NCI-H226 (cell line): ENCODE measurements at places on chromosomes 12 and 14.
A peak's percentile ranks its signal among the peaks of the same experiment; 100 is the strongest.

DNA sequence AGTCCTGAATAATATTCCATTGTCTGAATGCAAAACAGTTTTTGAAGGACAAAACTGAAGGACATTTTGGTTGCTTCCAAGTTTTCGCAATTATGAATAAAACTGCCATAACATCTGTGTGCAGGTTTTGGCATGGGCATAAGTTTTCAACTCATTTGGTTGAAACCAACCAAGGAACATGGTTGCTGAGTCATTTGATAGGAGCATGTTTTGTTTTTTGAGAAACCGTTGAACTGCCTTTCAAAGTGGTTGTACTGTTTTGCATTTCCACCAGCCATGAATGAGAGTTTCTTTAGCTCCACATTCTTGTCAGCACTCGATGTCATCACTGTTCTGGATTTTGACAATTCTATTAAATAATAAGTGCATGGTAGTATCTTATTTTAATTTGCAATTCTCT is 23.0 kb upstream of the GSG1 start:
- no peak for DNase-seq

DNA sequence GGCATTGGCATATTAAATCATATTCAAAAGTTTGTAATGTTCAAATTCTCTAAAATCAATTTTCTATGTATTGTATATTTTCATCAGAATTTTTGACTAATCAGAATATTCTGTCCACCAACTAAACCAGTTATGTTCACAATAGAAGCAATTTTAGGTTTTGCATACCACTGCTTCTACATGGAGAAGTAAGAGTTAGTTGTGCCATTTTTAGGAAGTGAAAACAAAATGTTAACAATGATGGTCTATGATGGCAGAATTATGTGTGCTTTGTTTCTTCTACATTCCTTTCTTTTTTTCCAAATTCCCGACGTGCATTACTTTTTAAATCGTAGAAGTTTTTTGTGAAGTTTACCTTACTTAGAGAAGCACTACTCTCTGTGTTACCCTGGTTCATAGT is 29.5 kb downstream of the ABHD12B start:
- no peak for DNase-seq

DNA sequence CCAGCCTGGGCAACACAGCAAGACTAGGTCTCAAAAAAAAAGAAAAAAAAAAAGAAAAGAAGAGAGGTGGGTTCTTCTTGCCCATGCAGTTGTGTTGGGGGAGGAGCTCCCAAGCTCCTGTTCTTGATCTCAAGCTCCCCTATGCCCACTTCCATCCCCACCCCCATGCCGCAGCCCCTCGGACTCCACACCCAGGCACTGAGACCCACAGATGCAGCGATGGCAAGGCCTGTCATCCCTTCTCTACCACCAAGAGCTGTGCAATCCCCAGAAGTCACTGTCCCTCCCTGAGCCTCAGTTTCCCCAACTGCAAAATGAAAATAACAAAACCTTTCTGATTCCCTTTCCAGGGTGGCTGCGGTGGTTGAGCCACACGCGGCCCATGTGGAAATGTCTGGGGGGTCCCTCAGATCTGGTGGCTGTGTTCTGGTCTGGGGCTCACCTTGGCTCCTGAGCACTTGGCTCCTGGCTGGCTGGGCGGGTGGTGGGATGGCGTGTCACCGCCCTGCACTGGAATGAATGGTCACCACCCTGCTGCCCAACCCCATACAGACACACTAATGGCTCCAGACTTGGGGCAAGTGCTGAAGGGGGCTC is 22.6 kb upstream of the KIF26A start:
- no peak for DNase-seq

- DNase-seq, result no peak
Measured at GRCh38 chr12:26422839-26423398, 227.5 kb downstream of the SSPN start.

DNA sequence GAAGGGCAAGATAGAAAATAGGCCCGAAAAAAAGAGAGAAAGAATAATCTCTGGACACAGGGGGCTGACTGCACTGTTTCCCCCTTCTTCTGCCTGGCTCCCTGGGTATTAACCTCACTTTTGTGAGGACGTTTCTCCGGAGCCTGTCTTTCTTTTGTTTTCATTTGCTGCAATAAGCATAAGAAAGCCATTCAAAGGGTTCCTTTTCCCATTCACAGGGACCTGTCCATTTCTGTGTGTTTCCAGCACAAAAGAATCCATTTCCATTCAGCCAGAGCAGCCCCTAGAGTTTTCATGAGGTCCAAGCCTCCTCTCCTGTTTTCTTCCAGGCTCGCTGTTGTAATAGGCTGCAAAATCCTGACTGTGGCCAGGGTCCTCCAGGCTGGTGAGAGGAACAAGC is 16.8 kb downstream of the PLXNC1 start:
- no peak for DNase-seq

DNA sequence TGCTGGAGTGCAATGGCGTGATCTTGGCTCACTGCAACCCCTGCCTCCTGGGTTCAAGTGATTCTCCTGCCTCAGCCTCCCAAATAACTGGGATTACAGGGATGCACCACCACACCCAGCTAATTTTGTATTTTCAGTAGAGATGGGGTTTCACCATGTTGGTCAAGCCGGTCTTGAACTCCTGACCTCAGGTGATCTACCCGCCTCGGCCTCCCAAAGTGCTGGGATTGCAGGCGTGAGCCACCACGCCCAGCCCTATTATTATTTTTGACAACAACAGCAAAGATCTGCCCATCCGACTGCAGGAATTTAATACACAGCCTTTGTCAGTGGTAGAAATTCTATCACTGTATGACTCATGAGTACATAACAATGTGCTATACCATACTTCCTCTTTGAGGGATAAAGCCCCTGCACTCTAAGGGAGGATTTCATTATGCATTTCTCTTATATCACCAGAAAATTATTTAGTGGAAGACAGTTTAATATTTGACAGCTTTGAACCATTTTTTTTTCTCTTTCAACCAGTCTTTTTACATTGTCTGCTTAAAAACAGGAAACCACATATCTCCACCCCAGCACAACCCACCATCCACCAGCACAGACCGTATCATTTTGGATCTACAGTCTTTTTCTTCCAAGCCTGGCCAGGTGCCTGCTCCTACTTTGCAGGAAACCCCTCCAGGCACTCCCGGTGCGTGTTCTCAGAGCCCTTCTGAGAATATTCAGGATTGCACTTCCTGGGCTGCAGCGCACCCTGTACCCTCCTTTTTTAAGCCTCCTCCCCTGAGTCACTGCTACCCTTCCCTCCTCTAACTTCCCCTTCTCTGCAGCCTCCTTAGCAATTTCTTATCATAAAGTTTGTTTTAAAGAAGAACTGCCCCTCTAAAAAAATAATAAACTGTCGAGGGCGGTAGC is 594 bp downstream of the ARHGDIB start:
- DNase-seq, result peak; percentile 93

DNA sequence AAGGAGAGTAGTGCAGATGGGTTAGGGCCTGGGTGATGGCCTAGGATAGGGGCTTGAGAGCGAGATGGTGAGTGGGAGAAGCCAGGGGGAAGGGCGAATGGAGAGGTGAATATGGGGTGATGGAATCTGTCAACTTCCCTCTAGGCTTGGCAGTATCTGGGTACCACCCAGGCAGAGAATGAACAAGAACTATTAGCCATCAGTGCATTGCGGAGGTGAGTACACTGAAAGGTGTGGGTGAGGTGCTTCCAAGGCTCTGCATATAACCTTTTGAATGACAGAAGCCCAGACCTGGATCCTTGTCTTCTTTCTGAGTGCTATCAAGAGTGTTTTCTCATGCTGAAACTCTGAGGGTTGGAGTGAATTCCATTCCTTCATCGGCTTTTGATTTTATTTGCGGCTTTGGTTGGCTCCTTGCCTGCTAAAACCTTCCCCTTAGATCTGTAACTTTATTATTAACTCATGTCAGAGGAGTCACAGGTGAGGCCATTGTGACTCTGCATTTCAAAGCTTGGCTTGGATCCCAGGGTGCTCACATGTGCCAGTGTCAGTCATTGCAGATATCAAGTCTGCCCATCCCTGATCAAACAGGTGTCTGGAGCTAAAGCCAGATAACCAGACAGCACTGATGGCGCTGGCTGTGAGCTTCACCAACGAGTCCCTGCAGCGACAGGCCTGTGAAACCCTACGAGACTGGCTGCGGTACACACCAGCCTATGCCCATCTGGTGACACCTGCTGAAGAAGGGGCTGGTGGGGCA is 18.6 kb downstream of the PEX5 start:
- no peak for DNase-seq

GRCh38 chr12:110750784-110751461 is 8.2 kb upstream of the PPP1CC start:
- DNase-seq, result peak; percentile 3

- DNase-seq, result peak; percentile 12
Measured at GRCh38 chr12:63362791-63363190, 211.8 kb upstream of the AVPR1A start.

GRCh38 chr12:126998747-126999285 is 1268.2 kb upstream of the TMEM132C start:
- no peak for DNase-seq

DNA sequence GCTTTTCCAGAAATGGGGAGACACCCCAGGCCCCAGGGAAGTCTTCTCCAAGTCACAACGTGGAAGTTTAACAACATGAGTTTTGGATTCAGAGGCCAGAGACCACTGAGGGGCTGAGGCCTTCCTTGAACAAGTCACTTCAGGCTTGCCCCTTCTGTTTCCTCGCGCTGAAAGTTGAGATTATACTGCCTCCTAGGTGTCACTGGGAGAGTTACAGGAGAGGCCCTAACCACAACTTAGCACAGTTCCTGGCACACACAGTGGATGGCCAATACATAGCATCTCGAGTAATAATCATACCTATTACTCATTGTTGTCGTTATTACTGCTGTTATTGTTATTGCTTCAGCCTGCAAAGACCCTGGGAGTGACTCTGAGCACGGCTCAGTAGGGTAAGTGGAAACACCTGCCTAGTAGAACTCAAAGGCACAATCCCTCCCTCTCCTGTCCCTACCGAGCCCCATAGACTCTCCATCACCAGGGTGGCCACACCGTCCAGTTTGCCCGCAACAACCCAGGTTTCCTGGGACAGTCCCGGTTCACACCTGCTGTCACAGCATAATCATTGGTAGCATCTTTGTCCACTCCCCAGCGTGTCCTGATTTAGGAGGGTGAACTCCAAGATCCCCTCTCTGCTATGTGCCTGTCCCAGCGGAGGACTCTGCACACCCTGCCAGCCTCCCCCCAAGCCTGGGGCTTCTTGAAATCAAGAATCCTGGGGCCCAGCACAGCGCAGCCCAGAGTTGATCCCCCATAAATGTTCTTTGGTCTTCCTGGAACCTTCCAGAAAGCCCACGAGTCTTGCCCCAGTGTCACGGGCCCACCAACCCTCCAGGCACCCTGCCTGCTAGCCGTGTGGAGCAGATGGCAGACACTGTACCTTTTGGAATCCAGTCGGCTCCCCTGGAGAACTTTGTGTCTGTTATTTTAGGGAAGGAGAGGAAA is 85.0 kb downstream of the SYNE3 start:
- no peak for DNase-seq

GRCh38 chr14:67933266-67933665 is 113.7 kb downstream of the RAD51B start:
- no peak for DNase-seq

DNA sequence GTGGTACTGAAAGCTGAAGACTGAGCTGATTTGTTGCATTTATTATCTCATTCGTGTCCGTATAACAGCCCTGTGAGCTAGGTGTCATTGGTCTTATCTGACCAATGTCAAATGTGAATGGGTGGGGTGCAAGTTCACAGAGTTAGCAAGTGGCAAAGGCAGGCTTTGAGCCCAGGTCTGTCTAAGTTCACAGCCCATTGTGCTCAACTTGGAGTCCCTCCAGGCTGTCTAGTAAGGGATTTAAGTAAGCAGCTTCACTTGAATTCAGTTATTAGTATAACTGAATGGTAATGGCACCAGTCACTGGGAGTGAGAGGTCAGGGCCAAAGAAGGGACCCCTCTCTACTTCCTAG is 8.5 kb downstream of the C1S start:
- DNase-seq, result no peak
